Hematopoietic multipotent progenitor cell treated with erythropoietin and hydrocortisone succinate and interleukin-3 and kit ligand, for 4 days (in vitro differentiated cells): ENCODE measurements at places on chromosomes 5 and 9.

DNA sequence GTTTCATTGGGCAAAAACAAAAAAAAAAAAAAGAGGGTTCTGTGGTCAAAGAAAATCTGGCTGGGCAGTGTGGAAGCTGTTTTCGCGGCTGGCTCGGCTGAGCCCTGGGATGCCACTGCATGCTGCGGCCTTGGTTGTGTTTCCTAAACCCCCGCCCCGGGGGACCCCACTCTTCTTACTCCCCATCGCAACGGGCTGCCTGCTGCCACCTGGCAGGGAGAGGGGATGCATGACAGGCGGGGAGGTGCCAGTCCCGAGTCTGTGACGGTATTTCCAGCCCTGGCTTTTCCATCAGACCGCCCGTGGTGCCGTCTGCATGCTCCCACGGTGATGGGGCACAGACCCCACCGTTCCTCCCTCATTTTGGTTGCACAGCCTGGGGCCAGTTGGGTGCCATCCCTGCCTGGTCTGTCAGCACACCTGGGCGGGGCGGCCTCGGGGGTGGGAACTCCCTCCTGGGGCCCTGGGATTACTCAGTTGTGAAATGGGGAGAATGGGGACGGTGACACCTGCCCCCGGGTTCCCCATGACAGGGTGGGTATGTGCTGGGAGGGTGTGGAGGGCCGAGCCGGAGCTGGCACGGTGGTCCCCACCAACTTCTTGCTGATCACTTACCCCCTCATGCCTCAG, 101.0 kb downstream of the RXRA start:
- no peak for DNase-seq

- DNase-seq: no peak
These were observed 69.2 kb upstream of the CTNND2 start for GRCh38 chr5:11973469-11973868.

GRCh38 chr5:135229679-135230132, 169.3 kb downstream of the MACROH2A1 start:
- DNase-seq: no peak

- no peak for DNase-seq
These were observed 191.0 kb downstream of the ADAMTS6 start for GRCh38 chr5:65290677-65291076.

GRCh38 chr9:35431467-35431866, 58.4 kb upstream of the RUSC2 start:
- DNase-seq: no peak
